ENCODE measurements at places on chromosomes 7 and 10.

DNA sequence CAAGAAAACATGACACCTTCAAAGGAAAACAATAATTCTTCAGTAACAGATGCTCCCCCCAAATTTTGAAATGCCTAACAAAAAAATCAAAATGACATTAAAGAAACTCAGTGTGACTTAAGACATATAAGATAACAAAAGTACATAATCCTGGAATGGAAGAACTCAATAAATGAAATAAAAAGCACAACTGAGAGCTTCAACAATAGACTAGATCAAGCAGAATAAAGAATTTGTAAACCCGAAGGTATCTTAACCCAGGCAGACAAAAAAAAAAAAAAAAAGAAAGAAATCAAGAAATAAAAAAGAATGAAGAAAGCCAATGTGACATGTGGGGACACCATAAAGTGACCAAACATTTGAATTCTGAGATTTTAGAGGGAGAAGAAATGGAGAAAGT lies 27.7 kb upstream of the LRRD1 start:
- DNase-seq = no peak

DNA sequence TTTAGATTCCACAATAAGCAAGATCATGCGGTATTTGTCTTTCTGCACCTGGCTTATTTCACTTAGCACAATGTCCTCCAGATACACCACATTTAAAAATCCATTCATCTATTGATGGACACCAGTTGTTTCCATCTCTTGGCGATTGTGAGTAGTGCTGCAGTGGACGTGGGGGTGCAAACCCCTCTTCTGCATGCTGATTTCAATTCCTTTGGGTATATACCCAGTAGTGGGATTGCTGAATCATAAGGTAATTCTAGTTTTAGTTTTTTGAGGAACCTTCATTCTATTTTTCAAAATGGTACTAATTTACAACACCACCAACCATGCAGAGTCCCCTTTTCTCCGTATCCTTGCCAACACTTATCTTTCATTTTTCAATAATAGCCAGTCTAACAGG lies 2.0 kb upstream of the ASB10 start:
- no peak for DNase-seq

DNA sequence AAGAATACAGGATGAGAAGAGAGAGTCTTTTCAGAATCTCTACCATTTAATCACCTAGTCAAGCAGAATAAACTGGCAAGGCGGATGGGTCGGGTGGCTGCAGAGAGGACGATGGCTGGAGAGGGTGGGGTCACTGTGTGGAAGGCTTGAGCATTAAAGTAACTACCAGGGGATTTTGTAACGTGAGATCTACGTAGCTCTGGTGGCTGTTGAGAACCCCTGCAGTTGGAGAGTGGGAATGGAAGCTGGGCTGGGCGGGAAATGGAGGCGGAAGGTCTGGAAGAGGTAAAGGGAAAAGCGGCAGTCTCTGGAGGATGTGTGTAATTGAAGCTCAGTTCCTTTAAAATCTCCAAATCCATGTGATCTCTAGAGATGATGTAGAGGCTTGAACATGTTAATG lies 135.0 kb downstream of the GATA3 start:
- DNase-seq = no peak

- no peak for DNase-seq
Measured at GRCh38 chr7:121401896-121402295, 5.8 kb upstream of the FAM3C start.

DNA sequence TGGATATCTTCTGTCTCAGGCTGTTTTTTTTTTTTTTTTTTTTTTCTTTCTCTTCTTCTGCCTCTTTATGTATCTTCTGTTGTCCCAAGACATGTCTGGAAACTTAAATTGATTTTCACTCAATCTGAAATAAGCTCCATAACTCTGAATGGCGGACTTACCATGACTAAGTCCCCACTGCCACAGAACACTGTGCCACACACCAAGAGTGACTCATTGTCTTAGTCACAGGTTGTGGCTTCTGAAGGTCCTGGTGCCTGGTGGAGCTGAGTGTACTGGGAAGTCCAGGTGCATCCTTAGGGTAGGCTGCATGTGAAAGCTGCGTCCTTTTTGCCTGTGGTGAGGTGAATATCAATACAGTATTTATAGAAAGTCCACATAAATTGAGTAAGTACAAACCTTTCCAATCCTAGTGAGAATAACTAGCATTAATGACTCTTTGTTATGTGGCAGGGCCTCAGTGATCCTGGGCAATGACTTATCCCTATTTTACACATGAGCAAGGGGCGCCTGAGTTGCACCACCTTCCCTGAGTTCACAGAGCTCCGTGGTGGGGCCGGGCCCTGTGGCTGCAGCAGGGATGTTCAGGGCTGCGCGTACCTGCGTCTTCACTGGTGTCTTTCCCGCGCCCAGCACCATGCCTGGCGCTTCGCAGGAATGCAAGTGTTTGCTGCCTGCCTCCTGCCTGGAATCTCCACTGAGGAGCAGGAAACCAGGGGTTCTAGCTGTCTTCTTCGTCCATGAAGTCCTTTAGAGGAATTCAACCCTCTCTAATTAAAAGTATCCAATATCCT lies 4.3 kb downstream of the PFKP start:
- DNase-seq = no peak

- no peak for DNase-seq
Measured at GRCh38 chr10:124640056-124640455, 104.1 kb downstream of the FAM53B start.

GRCh38 chr10:34539533-34540315 lies 275.4 kb downstream of the PARD3 start:
- DNase-seq = no peak

- DNase-seq = no peak
Measured at GRCh38 chr10:128178302-128178958, 52.2 kb upstream of the MKI67 start.

GRCh38 chr7:107836237-107837144 lies 33.5 kb upstream of the SLC26A3 start:
- no peak for DNase-seq

DNA sequence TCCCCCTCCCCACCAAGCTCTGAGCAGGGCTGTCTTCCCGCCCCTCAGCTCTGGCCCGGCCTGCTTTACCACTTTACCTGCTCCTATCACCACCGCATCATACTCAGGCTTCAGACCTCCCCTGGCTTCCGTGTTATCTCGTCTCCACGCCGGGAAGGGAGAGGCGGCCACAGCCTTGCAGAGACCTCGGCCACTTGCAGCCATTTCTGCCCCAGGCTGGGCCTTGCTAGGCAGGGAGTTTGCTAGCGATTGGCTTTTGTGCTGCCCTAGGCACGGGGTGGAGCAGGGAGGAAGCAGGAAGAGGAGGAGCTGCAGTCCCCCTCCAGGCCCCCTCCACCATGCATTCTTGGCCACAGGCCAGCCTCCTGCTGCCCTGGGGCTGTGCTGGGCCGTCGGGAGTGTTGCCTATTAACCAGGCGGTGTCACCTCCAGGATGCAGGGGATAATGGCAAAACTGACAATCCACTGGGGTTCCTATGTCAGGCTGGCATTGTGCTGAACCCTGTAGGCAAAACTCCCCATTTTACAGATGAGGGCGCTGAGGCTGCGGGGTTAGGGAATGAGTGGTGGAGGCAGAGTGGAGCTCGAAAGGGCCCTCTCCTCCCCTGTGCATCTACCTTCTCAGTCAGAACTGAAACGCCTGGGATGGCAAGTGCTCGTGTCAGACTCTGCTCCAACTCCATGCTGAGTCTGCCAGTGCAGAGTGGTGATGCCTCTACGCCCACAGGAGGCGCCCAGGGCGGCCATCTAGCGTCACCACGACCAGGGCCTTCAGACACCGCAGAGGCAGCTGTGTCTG lies at the start of gene PYROXD2:
Gene PYROXD2, minus strand, starts transcription at position 251 of the 799 bp plus-strand sequence. Its CDS starts 47 bp downstream, at position 204.
- peak; percentile 61 for DNase-seq

- DNase-seq = no peak
Measured at GRCh38 chr10:125008689-125009638, 67.0 kb downstream of the ZRANB1 start.

GRCh38 chr7:134705716-134706115 lies 59.1 kb downstream of the BPGM start:
- no peak for DNase-seq

GRCh38 chr7:55570218-55570873 lies 2.0 kb downstream of the VOPP1 start:
- no peak for DNase-seq

GRCh38 chr10:17640331-17640816 lies 3.6 kb upstream of the STAM start:
- no peak for DNase-seq

All from substantia nigra (tissue), 51 donors.